Small intestine (tissue), 16 donors: ENCODE measurements at places on chromosomes 6 and 20. TPM values are rescaled to one million over a fixed set of nuclear protein-coding genes. Genes with fewer than 3 reads are reported as not detected.

GRCh38 chr6:154320181-154320580 lies 36.4 kb downstream of the IPCEF1 start:
- no peak for DNase-seq

DSP gene
- polyA plus RNA-seq = 72.7 TPM

- peak; percentile 24 for DNase-seq
Observed at GRCh38 chr20:10291568-10292248, 73.1 kb downstream of the SNAP25 start.

SNAP25 gene
- 10.7 TPM for polyA plus RNA-seq

GRCh38 chr6:168147205-168147738 lies 68.3 kb upstream of the FRMD1 start:
- DNase-seq = peak; percentile 32

KHDRBS2 gene
- polyA plus RNA-seq = not detected

GRCh38 chr20:64237316-64237715 lies 18.2 kb upstream of the PCMTD2 start:
- no peak for DNase-seq

SOX18 gene
- polyA plus RNA-seq = 0.67 TPM

GRCh38 chr6:18753076-18753475 lies 365.9 kb downstream of the RNF144B start:
- DNase-seq = no peak

DNA sequence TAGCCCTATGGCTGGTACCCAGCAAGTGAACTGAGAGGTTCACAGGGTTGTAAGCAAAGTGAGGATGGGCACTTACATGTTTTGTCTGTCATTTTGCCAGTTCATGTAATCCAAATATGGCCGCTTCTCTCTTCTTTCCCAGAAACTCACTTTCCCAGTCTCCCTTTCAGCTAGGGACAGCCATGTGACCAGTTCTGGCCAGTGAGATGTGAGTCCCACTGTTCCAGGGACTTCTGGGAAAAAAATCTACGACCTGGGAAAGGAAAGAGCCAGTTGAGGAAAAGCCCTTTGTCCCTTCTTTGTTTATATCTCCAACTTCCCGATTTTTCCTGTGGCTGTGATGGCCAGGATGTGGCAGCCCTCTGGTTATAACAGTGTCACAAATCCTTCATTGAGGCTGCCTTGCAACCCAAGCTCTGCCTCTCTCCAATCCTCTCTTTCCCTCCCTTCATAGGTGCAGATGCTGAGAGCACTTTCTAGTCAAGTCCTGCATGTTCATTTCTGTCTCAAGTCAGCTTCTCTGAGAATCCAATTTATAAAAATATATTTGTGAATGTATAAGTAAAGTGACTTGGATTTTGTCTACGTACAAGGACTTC lies 148.6 kb upstream of the ZFP64 start:
- peak; percentile 21 for DNase-seq
